ENCODE measurements at places on chromosomes 1 and 21. TPM values are rescaled to one million over a fixed set of nuclear protein-coding genes. Genes with fewer than 3 reads are reported as not detected.

DNA sequence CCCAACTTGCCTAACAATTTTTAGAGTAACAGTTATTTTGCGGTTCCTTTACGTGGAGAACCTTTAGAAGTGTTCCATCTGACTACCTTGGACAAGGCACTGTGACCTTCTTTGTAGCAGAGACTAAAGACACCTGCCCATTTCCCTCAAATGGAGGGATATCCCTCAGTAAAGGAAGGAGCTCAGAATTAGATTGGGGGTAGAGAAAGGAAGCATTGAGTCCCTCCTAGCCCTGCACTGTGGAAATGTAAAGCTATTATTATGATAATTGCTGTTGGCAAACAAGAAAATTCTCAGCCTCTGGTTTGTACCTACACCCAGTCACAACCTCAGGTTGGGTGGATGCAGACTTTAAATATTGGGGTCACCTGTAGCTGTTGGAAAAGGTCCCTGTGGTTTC lies 72.6 kb upstream of the MACF1 start:
- DNase-seq, result no peak
- H3K27me3 ChIP-seq, result no peaks in the 10 kb centered on the region
- H3K4me3 ChIP-seq, result no peak overlapping the region

GRCh38 chr1:62336995-62337705 lies 17.9 kb upstream of the KANK4 start:
- H3K27me3 ChIP-seq, result no peaks in the 10 kb centered on the region
- H3K4me1 ChIP-seq, result peaks cover 5% of the 10 kb centered on the region
- H3K36me3 ChIP-seq, result no peaks in the 10 kb centered on the region
- DNase-seq, result no peak

GRCh38 chr1:183670169-183670568 lies 17.1 kb upstream of the APOBEC4 start:
- DNase-seq, result no peak
- no peak overlapping the region for H3K4me3 ChIP-seq
- H3K27ac ChIP-seq, result no peak overlapping the region
- no peaks in the 10 kb centered on the region for H3K4me1 ChIP-seq
- no peaks in the 10 kb centered on the region for H3K27me3 ChIP-seq

DNA sequence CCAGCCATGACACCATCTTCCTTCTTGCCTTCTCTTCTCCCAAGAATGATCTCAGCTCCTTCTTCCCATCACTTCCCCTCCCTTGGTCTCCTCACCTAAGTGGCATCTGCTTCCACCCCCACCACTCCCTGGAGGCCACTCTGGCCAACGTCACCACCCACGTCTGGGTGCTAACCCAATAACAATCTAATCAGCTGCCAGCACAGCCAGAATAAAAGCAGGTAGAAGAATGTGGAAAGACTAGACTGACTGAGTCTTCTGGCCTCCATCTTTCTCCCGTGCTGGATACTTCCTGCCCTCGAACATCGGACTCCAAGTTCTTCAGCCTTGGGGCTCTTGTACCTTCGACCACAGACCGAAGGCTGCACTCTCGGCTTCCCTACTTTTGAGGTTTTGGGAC lies 245.3 kb upstream of the CSF3R start:
- H3K4me3 ChIP-seq, result no peak overlapping the region
- H3K36me3 ChIP-seq, result no peaks in the 10 kb centered on the region
- H3K27ac ChIP-seq, result no peak overlapping the region
- peaks cover 12% of the 10 kb centered on the region for H3K27me3 ChIP-seq

DNA sequence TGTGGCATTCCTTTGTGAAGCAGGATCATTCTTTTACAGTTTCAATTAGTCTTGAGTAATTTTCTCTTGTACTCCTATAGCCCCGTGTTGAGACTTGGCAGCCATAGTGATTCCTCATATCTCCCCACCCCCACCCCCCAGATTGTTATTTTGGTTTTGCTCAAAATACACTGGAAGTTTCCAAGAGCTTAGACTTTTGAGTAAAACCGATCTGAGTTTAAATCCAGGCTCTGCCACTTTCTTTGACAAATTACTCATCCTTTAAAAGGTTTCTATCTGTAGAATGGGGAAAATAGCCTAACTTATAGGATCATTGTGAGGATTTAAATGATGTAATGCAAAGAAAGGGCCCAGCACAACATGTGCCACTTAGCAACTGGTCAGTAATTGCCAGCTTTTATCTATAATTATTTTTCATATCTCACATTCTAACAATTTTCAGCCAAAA lies 53.1 kb upstream of the RC3H1 start:
- H3K36me3 ChIP-seq, result no peaks in the 10 kb centered on the region
- H3K4me1 ChIP-seq, result no peaks in the 10 kb centered on the region
- no peak overlapping the region for H3K4me3 ChIP-seq
- DNase-seq, result no peak

DNA sequence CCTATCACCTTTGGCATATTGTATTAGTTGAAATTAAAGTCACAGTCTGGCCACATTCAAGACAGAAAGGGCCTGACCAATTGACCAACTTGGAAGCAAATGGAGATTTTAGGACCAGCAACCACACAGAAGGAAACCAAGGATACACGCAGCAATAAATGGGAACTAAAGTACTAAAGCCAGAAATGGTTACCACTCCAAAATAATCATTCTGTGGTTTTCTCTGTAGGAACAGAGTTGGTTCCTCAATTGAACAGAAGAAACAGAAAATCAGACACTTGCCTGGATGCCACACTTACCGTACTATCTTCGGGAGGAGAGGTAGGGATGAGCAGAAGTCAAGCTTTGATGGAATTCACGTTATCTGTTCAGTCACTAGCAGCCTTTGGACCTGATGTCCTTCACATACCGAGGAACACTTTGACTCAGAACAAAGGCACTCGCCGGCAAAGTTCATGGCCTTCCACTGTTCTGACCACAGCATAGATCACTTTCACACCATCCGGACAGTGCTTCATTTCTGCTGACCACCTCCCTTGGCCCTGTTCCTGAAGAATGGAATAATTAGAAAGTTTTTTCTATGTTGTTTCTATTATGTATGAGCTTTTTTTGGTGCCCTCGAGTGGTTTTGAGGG lies 96.9 kb downstream of the LPAR3 start:
- H3K27me3 ChIP-seq, result no peaks in the 10 kb centered on the region
- no peaks in the 10 kb centered on the region for H3K4me1 ChIP-seq
- no peak overlapping the region for H3K27ac ChIP-seq
- H3K4me3 ChIP-seq, result no peak overlapping the region
- no peaks in the 10 kb centered on the region for H3K36me3 ChIP-seq
- no peak for DNase-seq

GRCh38 chr1:153087652-153088051 lies 6.7 kb downstream of the SPRR2E start:
- no peak for DNase-seq
- H3K4me3 ChIP-seq, result no peak overlapping the region
- no peaks in the 10 kb centered on the region for H3K36me3 ChIP-seq
- no peaks in the 10 kb centered on the region for H3K4me1 ChIP-seq
- H3K27ac ChIP-seq, result no peak overlapping the region

DNA sequence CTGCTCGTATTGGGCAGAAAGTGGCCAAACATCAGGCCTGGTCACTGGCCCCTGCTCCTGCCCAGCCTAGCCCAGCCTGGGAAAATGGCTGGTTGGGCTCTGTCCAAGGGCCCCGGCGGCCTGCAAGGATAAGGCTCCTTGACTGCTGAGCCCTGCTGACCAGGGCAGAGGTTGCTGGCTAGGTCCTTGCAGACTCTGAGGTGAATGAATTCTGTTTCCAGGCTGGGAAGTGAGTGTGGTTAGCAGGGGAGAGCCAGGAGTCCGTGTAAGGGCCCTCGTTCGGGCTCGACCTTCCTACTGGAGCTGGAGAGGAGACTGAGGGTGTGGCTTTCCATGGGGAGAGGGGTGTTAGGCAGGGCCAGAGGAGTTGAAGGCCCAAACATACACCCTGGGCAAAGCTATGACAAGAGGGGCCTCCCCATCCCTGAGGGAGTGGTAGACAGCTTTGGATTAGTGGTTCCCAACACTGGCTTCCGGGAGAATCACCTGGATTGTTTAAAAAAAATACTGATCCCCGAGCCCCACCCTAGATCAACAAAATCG lies 20.6 kb downstream of the CSF1 start:
- no peak overlapping the region for H3K4me3 ChIP-seq
- no peaks in the 10 kb centered on the region for H3K27me3 ChIP-seq
- DNase-seq, result peak; percentile 72
- peaks cover 40% of the 10 kb centered on the region for H3K4me1 ChIP-seq

Gene AADACL3
- 0.10 TPM for total RNA-seq

Gene KCNJ10
- not detected for total RNA-seq

Gene G0S2
- 38.3 TPM for total RNA-seq

Gene SMIM1
- 33.6 TPM for total RNA-seq

Gene PAQR6
- 4.5 TPM for total RNA-seq

Gene RAP1GAP
- total RNA-seq, result 12.3 TPM

Gene CELA3A
- total RNA-seq, result 2.2 TPM

Gene LEMD1
- total RNA-seq, result not detected

Gene SYTL1
- total RNA-seq, result 10.6 TPM

Gene AK2
- 120 TPM for total RNA-seq

Gene CITED4
- total RNA-seq, result 6.8 TPM
